ENCODE measurements at places on chromosomes 1 and 21.

GRCh38 chr1:195965475-195965874, 642.8 kb downstream of the KCNT2 start:
- no peak for DNase-seq

DNA sequence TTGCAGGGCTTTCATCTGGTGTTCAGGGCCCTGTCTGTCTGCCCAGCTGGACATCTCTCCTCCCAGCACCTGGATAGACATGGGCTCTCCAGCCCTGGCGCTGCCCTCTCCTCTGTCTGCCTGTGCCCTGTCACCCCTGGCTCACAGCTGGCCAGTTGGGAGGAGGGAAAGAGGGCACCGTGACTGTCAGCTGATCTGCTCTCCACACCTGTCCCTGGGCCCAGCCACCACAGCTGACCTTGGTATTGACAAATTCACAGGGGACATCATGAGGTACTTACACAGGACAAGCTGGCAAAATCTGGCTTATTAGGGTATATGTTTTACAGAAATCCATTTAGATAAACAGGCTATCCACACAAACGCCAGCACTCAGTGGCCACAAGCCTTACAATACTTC, 8.3 kb downstream of the TNR start:
- DNase-seq: no peak

GRCh38 chr21:16108561-16109075, 378.8 kb downstream of the USP25 start:
- DNase-seq: no peak

DNA sequence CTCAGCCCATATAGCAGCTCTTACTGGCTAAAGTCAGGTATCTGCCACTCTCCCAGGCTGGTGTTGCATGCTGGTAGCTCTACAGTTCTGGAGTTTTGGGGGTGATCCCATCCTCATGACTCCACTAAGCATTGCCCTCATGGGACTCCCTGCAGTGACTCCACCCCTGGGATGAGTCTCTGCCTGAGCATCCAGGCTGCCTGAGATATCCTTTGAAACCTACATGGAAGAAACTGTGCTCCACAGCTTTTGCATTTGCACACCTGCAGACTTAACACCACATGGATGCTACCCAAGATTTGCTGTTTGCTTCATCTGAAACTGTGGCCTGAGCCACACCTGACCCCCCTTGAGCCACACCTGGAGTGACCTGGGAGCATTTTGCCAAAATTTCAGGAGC, 226.4 kb downstream of the C1orf94 start:
- DNase-seq: no peak

DNA sequence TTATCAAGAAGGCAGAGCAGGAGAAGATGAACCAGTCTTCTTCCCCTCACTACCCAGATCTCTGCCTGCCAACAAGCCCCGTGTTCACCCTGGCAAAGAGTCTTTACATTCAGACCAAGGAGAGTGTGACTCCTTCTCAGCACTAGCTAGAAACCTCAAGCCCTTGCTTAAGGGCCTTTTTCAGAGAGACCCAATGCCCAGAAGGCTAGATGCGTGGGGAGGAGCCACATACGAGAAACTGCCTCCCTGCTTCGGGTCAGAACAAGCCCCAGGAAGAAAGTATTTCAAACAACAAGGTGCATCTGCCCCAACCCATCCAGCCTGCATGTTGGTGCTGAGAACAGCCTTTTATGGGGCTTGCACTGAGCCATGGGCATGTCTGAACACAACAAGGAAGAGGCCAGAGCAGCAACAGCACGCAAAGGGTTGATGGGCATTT, 152.7 kb upstream of the CAMK1G start:
- DNase-seq: no peak

- no peak for DNase-seq
These were observed 176.7 kb downstream of the TRIM33 start for GRCh38 chr1:114334297-114334696.

GRCh38 chr1:17308593-17308992, 596 bp downstream of the PADI4 start:
- DNase-seq: no peak

DNA sequence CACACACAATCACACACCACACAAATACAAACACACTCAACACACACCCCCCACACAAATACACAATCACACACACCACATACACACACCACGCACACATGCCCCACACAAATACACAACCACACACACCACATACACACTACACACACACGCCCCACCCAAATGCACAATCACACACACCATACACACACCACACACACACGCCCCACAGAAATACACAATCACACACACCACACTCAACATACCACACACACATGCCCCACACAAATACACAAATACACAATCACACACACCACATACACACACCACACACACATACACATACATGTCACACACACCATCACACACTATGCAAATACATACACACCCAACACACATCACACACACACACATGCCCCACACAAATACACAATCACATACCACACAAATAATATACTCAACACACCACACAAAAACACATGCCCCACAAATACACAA, 50.2 kb downstream of the PRDM15 start:
- no peak for DNase-seq

DNA sequence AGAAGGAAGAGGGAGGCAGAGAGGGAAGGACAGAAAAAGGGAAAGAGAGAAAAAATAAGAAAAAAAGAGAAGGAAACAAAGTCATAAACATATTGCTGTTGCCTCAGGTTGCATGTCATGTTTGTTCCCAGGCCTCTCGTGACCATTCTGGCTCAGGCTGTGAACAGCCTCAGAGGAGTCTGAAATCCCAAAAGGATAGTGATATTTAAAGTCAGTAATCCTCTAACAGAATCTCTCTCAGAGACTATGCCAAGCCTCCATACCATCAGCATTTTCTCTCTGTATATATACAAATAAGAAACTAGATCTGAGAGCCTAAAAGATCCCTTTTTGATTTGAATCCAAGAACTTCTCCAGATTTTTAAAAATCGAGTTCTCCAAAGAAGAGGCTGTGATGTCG, 35.2 kb downstream of the GORAB start:
- no peak for DNase-seq

DNA sequence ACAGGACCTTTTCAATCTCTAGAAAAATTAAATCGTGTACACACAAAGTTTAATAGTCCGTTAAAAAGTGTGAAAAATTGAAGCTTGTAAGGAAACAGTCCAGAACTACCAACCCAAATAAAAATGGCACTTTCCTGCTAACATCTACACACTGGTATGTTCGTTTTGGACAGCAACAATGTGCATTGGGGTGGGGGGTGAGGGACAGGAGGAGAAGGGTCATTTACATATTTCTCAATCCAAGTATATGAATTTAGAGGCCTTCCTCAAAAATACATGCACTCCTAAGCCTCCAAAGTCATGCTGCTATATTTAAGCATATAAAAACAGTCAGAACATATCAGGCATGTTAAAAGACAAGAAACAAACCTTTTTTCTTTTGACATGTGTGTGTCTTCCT, 2.5 kb downstream of the PPP1R15B start:
- DNase-seq: no peak

- DNase-seq: no peak
These were observed 24.7 kb upstream of the DMBX1 start for GRCh38 chr1:46464915-46465314.

- no peak for DNase-seq
These were observed 33.6 kb upstream of the LHX8 start for GRCh38 chr1:75100481-75101092.
